ENCODE measurements at places on chromosomes 6 and 20.

DNA sequence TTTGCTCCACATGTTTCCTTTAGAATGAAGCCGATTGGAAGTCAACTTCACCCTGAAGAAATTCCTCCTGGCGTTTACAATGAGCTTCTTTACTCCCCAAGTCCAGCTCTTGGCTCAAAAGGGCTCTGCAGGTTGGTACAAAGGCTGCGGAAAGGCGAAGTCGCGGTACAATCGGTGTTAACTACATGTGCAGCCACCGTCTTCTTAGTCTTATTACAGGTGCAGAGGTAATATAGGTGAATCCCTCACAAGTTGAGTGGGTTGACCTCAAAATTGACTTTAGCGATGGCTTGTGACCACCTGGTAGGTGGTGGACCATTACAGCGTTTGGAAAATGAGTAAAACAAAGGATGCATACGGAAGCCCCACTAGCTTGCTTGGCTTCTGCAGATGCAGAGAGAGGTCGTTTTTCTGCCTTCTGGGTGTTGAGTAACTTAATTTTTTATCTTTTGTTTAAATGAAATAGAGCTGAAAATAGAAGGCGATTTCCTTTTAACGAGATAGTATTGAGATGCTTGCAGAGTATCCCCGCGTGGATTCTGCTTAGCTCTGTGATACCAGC, 98.0 kb downstream of the TRIM27 start:
- DNase-seq: no peak

GRCh38 chr20:1402149-1402548, 9.3 kb upstream of the FKBP1A start:
- DNase-seq: no peak

GRCh38 chr6:37516076-37516919, 16.6 kb upstream of the CCDC167 start:
- DNase-seq: peak; percentile 95

GRCh38 chr6:109036574-109037294, 57.9 kb downstream of the SESN1 start:
- peak; percentile 35 for DNase-seq

Measured in CD4-positive, alpha-beta T cell treated with Interleukin-21 for 1 hour (primary cell).